Left lung (tissue), 14 donors: ENCODE measurements at places on chromosomes 6 and 20. TPM values are rescaled to one million over a fixed set of nuclear protein-coding genes. Genes with fewer than 3 reads are reported as not detected.

CHMP4B gene
- polyA plus RNA-seq = 109 TPM

NKAPL gene
- 1.3 TPM for polyA plus RNA-seq

SLC2A10 gene
- 21.3 TPM for polyA plus RNA-seq

SCUBE3 gene
- polyA plus RNA-seq = 3.5 TPM

SGK2 gene
- polyA plus RNA-seq = 10.8 TPM

TMEM14A gene
- 42.4 TPM for polyA plus RNA-seq

COL20A1 gene
- polyA plus RNA-seq = 0.20 TPM

CGA gene
- 0.39 TPM for polyA plus RNA-seq

FOXA2 gene
- polyA plus RNA-seq = 24.7 TPM

MROH8 gene
- polyA plus RNA-seq = 4.5 TPM

LPA gene
- polyA plus RNA-seq = 0.10 TPM

LY6G5C gene
- 2.9 TPM for polyA plus RNA-seq

SUMO4 gene
- polyA plus RNA-seq = 2.0 TPM

OPRM1 gene
- polyA plus RNA-seq = not detected

PLN gene
- polyA plus RNA-seq = 7.2 TPM

LHFPL5 gene
- not detected for polyA plus RNA-seq

PMEPA1 gene
- polyA plus RNA-seq = 23.0 TPM

MYH7B gene
- polyA plus RNA-seq = 2.7 TPM
